Daoy (cell line): ENCODE measurements at places on chromosomes 3 and 15.

GRCh38 chr3:186138272-186138981 is 29.5 kb upstream of the ETV5 start:
- DNase-seq: no peak

DNA sequence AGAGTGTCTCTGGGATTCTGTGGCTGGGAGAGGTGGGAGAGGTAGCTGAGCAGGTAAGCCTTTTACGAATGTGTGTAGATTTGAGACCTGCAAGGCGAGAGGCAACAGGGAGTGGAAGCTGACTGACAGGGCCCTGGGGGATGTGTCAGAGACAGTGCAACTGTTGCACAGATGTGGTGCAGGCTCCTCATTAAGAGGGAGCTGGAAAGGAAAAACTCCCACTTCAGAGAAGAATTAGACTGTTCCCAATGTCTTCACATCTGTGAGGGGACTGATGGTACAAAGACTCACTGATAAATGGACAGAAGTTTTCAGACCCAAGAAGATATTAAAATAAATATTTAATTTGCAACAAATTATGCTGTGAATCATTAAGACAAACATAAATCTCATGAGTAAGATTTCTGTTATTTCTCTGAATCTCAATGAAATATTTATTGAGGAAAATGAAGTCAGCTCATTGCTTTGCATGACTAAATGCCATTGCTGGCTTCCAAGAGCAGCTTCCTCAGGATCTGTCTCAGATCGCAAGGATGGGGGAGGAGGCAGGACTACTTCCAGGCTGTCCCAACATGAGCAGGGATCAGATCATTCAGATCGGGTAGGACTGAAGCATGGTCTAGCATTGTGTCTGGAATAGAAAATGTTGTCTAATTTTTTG is 127.3 kb upstream of the ROPN1 start:
- peak; percentile 62 for DNase-seq

- DNase-seq: no peak
Measured at GRCh38 chr3:5052247-5052646, 69.8 kb upstream of the ARL8B start.

- no peak for DNase-seq
Measured at GRCh38 chr3:171346582-171347300, 113.5 kb downstream of the TNIK start.

DNA sequence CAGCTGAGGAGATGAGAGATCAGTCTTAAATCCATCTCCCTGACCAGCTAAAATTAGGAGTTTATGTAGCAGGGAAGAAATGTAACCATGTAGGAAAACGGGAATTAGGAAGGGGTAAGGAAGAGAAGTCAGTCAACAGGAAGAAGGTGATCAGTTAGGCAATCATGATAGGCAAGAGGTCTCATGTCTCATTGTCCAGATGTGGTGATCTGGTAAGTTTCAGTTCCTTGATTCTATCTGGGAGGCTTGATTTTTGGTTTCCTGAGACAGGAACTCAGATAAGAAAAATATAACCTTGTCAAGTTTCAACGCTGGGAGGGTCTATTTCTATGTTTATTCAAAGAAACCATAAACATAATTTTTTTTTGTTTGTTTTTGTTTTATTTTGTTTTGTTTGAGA is 40.3 kb upstream of the TBC1D5 start:
- DNase-seq: no peak

- peak; percentile 82 for DNase-seq
Measured at GRCh38 chr15:90221246-90221900, 12.4 kb downstream of the CIB1 start.
